ENCODE measurements at places on chromosomes 16 and 17.

- DNase-seq: no peak
Observed at GRCh38 chr16:67882374-67883145, 2.1 kb upstream of the NRN1L start.

- peak; percentile 23 for DNase-seq
Observed at GRCh38 chr16:62225675-62226074, 189.4 kb upstream of the CDH8 start.

GRCh38 chr16:84062734-84063640 is 20.4 kb upstream of the SLC38A8 start:
- peak; percentile 71 for DNase-seq

DNA sequence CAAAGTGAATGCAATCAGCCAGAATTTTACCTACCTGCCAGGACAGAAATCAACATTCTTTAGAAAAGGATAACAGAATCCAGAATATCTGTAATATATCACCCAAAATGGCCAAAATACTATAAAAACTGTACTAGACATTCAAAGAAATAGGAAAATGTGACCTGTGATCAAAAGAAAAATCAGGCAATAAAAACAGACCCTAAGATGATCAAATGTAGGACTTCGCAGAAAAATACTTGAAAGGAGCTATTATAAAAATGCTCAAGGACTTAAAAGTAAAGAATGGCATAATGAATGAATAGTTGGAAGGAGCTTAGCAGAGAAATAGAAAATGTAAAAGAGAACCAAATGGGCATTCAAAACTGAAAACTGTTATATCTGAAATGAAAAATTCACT is 4.1 kb downstream of the LPCAT2 start:
- no peak for DNase-seq

- DNase-seq: no peak
Observed at GRCh38 chr16:629833-630248, 944 bp upstream of the WFIKKN1 start.

DNA sequence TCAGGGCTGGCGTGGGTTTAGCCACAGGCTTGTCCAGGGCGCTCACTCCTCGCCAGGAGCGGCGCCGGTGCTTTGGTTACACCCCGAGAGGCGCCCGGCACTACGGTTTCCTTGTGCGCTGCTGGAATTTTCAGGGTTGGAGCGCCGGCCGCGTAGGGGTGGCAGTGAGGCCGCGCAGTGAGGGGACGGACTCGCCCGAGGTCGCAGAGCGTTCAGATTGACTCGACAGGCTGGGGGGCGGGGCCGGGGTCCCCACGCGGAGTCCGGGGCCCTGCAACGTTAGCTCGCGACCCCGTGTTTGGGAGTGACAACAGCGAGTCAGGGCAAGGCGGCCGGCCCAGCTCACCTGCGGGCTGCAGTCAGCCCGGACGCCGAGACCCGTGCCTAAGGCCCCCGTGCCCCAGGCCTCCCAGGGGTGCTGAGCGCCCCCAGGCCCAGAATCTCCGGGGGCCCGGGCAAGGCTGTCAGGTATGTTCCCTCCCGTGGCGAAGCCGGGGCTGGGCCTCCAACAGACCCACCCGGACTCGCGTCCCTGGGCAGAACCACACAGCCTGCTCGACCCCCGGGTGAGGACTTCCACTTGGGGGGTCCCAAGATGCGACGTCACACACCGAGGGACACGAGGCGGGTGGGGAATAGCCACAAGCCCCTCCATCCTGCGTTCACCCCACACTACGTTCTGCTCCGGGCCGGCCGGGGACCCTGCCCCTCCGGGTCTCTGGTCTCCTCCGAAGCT is 1.3 kb upstream of the ACTG1 start:
- DNase-seq: peak; percentile 74

- no peak for DNase-seq
Observed at GRCh38 chr17:71764505-71764904, 356.3 kb upstream of the SOX9 start.

- no peak for DNase-seq
Observed at GRCh38 chr16:83345846-83346640, 461.7 kb upstream of the HSBP1 start.

DNA sequence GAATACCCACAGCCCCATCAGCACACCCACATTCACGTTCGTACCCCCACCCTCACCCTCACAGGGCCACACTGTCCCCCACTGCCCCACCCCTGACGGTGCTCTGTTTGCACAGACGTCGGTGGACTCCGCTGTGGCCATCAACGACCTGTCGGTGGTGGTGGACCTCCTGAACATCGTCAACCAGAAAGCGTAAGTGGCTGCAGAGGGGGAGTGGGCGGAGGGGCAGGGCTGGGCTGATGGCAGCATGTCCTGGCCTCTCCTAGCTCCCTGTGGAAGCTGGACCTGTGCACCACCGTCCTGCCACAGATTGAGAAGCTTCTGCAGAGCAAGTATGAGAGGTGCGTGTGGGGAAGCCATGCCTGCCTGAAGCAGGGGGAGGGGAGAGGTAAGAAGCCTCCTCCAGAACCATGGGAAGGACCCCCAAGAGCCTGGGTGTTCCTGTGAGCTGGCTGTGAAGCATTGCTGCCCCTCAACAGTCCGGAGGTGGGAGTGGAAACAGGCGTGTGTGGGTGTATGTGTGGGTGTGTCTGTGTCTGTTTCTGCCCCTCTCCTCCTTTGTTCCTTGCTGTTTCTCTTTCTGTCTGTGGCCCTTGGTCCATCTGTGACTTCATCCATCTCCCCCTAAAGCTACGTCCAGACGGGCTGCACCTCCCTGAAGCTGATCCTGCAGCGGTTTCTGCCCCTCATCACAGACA is 20.3 kb downstream of the KATNB1 start:
- DNase-seq: no peak

GRCh38 chr17:82262344-82262743 is 11.2 kb downstream of the CSNK1D start:
- DNase-seq: no peak

DNA sequence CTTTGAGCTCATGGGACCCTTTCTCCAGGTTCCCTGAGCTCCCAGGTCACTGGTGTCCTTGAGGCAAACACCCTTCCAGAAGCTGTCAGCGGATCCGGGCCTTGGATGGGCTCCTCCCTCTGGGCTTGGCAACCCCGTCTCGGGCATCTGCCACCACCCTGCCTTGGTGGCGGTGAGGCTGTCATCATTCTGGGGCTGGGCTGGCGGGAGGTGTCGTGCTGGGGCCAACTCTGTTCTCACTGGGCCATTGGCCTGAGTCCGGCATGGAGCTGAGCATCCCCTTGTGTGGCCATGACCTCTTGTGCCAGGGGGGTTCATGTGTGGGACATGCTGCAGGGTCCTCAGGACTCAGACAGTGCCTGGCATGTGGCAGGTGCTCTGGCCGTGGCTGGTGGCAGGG is 197.6 kb downstream of the LAT start:
- no peak for DNase-seq
